ENCODE measurements at places on chromosomes 2 and 18.

GRCh38 chr2:73614997-73615396 is 27.2 kb downstream of the NAT8 start:
- no peak for DNase-seq

DNA sequence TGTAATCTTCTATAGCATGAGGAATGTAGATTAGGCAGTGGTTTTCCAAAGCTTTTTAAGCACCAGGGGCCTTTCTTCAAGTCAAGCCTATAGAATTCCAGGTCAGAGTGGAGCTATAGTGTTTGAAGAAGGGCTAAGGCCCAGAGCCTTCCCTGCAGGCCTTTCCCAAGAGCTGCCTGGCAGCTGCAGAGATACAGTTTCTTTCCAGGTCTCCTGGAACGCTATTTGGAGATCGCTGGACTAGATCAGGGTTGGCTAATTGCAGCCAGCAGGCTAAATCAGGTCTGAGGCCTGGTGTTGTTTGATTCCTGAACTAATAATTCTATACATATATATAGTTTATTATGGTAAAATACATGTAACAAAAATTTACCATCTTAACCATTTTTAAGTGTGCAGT is 319.0 kb upstream of the SPRED2 start:
- no peak for DNase-seq

DNA sequence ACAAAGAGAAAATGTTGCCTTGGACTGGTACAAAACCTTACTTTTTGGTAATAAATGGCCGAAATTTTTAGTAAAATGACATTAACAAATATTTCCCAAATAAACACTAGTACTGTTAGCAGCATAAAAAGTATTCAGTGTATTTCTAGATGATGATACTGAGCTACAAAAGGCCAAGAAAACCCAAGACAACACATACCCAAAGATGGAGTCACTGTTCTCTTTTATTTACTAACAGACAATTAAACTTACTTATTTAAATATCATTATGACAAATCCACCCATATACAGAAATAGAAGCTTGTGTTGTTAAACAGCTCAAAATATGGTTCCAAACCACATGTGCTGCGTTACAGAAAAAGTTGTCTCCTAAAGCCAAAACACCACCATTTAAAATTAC is 239.9 kb downstream of the ZEB2 start:
- DNase-seq = no peak

DNA sequence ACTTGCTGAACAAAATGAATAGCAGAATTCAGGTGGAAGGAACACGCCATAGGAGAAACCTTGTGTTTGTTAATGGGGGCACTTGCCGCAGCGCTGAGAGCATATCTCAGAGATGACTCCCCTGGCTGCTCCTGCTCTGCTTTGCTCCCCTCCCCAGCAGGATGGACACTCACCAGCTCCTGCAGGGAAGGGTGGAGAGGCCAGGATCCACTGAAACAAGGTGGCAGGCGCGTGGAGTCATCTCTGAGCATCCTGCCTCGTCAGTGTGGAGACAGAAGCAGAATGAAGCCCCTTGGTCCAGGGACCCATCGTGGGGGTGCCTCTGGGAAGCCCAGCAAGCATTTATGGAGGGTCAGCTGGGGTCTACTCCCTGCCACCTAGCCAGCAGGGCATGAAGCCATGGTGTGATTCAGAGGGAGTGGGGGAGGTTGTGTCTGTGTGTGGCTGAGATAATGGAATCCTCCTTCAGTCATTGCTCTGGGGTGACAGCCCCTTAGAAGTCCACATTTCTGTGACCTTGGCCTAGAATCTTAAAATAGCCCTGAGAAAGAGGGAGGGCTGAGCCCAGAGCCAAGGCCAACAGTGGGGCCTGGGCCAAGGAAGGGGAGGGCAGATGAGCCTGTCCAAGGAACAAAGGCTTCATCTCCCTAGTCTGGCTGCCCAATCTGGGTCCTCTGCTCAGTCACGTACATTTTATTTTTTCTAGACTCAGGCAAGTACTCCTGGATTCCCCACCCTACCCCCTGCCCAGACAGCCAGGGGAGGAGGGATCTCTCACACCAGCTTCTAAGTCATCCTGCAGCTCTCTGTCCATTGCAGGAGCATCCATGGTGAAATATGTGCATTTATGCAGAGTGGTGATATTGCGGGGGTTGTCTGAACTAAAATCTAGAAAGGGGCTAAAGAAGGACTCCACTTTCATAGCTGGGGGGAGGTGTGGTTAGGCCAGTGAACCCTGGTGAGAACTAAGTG is 215.4 kb downstream of the ZBTB7C start:
- DNase-seq = no peak

Data from WTC11 (cell line).